H4 (cell line): ENCODE measurements at places on chromosomes 3 and 15.

- DNase-seq, result peak; percentile 35
Measured at GRCh38 chr3:64345371-64345770, 120.1 kb upstream of the PRICKLE2 start.

- no peak for DNase-seq
Measured at GRCh38 chr3:10556312-10556711, 50.9 kb upstream of the ATP2B2 start.

DNA sequence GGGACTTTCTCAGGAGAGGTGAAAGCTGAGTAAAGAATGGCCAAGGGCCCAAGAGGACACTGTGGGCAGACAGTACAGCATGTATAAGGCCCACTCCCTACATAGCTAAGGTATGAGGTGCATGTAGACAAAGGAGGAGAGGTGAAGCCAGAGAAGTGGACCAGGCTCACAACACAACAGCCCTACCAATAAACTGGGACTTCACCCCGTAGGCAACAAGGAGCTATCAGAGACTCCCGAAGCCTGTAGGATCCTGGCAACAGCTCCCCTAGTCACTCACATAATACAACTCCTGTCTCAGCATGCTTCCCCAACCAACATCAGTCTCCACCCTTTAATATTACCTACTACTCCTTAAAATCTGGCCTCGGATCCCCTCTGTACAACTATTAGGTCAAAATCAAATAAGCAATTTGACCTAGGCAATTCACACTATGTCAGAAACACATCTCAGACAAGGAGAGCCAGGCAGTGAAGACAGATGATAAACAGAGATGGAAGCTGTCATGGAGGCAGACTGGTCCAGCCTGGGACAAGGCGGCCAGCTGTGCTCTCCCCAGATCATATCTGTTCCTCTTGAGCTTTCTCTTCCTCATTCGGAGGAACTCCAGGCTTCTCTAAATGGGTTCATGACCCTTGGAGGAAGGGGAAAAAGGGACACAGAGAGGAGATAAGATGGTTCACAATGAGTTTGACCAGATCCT is 1.4 kb downstream of the XXYLT1 start:
- no peak for DNase-seq

- DNase-seq, result no peak
Measured at GRCh38 chr3:42829083-42829627, 19.9 kb downstream of the ACKR2 start.
